WTC11 (cell line): ENCODE measurements at places on chromosomes 1 and 21.

DNA sequence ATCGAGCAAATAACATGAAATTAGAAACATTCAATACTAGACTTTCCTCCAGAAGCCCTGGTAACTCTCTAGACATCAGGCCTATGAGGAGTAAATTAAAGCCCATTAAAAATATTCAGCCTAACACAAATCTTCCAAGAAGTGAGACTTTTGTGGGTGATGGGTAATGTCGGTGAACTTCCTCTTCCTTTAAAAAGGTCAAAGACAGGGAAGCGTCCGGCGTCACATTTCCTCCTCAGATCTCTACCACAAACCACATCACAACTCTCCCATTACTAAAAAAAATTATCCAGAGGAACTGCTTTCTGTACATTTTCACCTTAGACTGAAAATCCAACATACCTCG is 1.4 kb downstream of the EIF4G3 start:
- no peak for DNase-seq

- no peak for DNase-seq
These were observed 137.6 kb upstream of the RNPC3 start for GRCh38 chr1:103387898-103388297.

GRCh38 chr1:213989002-213989855 is 1.5 kb downstream of the PROX1 start:
- DNase-seq = peak; percentile 54

GRCh38 chr1:36450919-36451305 is 661 bp upstream of the OSCP1 start:
- no peak for DNase-seq

- no peak for DNase-seq
These were observed 50.7 kb downstream of the MAB21L3 start for GRCh38 chr1:116161877-116162390.

DNA sequence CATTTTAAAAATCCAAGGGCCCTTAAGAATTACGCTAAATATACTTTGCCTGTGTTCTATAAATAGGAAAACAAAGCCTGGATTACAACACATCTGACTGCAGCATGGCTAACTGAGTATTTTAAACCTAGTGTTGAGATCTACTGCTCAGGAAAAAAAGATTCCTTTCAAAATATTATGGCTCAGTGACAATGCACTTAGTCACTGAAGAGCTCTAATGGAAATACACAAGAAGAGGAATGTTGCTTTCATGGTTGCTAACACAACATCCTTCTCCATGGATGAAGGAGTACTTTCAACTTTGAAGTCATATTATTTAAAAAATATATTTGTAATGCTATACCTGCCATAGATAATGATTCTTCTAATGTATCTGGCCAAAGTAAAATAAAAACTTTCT is 248.3 kb upstream of the NEGR1 start:
- no peak for DNase-seq

- DNase-seq = no peak
These were observed 20.8 kb downstream of the UROD start for GRCh38 chr1:45032837-45033236.

GRCh38 chr1:167328816-167329483 is 108.3 kb downstream of the POU2F1 start:
- peak; percentile 58 for DNase-seq

- peak; percentile 93 for DNase-seq
These were observed 26.5 kb downstream of the DMRTB1 start for GRCh38 chr1:53485478-53486394.

DNA sequence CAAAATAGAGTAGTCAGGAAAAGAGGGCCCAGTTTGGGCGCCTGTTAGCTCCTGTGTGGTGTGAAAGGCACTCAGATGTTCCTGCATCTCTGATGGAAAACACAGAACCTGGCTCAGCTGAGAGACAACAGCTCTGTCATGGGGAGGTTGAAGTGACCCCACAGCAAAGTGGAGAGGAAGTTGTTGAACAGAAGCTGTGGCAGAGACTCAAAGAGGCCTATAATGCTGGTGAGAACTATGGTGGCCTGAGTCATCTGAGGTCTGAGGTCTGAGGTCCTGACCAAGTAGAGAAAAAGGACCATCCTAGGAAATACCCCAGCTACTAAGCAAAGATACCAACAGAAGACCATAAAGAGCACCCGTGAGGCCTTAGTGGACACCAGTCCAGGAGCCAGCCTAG is 45.6 kb upstream of the JAK1 start:
- DNase-seq = no peak

GRCh38 chr1:183891158-183891856 is 86.4 kb downstream of the RGL1 start:
- no peak for DNase-seq

DNA sequence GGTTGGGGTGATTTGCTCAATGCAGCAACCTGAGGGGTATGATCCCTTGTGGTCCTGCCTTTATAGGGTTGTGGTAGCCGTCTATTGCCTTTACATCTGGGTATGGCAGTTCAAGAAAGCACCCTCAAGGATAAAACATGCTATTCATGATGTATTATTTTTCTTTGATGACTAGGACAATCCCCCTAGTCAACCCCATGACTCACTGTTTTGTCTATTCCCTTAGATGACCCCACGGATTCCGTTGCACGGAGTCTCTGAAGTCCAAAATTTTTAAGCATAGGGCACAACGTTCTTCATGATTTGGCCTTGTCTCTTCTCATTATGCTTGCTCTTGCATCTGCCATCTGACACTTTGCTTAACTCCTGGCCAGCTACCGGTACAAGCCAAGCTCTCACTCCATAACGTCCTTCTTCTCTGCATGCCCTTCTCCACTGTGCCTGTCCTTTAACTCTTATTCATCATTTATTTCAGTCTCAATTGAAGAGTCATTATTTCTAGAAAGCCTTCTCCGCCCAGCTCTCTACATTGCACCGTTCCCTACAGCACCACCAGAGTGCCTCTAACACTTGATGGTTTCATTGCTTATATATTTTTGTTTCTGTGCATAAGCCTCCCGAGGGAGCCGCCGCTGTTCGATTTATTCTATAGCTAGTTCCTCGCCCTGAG is 838 bp upstream of the DISP1 start:
- no peak for DNase-seq

DNA sequence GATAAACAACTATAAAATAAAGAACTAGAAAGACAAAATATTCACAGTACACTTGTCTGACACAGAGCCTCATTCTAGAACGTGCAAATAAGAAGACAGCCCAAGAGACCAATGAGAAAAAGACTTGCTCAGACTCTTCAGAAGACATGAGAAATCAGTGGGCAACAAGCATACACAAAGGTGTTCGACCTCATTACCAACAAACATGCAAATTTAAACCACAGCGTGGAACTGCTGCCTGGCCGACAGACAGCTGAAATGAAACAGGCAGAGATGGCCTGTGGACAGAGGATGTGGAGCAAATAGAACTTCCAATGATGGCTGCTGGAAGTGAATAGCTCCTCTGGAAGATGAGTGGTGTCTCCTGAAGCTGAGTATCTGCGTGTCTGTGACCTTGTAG is 22.4 kb upstream of the COL6A1 start:
- DNase-seq = no peak

GRCh38 chr1:226692051-226692792 is 46.9 kb downstream of the ITPKB start:
- no peak for DNase-seq

DNA sequence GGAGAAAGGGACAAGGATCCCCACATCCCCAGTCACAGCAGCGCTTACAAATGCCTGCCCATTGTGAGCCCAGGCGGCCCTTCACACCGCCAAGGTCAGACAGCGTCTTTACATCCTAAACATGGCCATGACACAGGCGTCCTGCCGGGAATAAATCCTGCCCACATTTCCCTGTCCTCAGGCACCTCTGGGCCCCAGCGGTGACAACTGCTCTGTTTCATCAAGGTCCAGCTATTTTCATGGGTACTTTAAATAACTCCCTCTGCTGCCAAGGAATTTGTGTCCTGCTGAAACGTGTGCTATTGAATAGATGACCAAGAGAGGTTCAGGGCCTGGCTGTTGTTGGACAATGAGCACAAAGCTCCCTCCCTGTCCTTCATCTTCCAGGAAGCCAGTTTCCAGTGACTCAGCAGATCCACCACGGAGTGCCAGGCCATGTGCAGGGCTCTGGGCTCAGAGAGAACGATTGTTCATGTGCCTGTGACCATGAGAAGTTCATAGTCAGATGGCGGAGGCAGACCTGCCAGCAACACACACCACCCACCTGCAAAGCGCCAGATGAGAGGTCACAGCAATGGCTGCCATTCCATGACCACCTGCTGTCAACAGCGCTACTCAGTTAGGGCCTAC is 195.8 kb downstream of the MATN1 start:
- DNase-seq = no peak
